ENCODE measurements at places on chromosomes 11 and 22.
A peak's percentile ranks its signal among the peaks of the same experiment; 100 is the strongest.

DNA sequence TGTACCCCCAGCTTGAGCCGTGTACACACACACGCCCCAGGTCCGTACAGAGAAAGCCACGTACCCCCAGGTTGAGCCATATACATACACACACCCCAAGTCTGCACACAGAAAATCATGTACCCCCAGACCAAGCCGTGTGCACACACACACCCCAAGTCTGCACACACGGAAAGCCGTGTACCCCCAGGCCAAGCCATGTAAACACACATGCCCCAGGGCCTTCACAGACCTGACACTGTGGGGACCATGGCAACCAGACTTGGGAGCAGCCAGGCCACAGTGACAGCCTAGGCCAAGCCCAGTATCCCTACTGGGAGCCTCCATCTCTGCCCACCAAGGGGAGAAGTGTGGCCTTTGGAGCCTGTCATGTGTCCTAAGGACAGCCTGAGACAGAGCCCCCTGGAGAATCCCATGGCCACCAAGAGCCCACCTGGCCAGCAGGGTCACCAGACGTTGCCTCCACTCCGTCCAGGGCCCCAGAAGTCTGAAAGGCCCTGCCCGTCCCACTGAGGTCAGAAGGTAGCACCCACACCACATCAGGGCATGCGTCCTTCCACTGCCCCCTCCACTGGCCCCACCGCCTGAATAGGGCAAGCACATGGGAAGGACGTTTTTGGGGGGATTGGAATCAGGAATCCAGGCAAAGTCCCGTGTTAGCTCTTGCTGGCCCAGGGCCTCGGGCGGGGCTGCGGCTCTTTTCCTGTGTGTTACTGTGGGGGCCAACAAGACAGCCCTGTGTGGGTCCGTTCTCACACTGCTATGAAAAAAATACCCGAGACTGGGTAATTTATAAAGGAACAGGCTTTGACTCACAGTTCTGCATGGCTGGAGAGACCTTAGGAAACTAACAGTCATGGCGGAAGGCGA lies 636.7 kb downstream of the TBC1D22A start:
- DNase-seq = no peak

DNA sequence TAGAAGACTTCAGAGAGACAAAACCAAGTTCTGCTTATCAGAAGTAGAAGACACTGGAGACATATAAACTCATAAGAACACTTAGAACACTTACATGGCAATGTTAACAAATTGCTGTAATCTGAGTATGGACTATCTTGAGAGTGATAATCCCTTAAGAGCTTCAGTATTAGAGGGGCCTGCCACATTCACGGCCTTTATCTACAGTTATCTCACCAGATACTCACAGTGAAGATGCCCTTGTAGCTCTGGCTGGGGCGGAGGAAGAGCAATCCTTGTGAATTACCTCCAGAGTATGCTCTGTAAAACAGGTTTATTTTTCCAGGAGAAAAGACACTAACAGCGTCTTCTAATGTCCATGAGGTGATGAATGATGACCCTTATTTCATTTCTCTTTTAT lies 762.8 kb downstream of the FAM181B start:
- DNase-seq = no peak

GRCh38 chr11:133506023-133506422 lies 26.3 kb downstream of the OPCML start:
- DNase-seq = no peak

DNA sequence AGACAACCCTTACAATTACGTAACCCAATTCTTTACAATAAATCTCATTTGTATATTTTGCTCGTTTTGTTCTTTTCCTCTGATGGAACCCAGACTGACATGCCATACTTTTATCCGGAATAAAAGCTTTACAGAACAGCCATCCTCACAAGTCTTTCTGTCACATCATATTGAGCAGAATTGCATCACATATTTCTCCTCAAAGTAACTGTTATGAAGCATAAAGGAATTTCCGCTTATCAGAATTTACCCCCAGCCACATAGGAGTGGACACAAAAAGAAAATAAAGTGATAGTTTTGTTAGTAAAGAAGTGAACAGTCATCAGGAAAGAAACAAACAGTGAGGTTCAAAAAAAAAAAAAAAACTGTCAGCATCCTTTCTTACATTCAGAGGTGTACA lies 539.5 kb upstream of the LUZP2 start:
- DNase-seq = no peak

DNA sequence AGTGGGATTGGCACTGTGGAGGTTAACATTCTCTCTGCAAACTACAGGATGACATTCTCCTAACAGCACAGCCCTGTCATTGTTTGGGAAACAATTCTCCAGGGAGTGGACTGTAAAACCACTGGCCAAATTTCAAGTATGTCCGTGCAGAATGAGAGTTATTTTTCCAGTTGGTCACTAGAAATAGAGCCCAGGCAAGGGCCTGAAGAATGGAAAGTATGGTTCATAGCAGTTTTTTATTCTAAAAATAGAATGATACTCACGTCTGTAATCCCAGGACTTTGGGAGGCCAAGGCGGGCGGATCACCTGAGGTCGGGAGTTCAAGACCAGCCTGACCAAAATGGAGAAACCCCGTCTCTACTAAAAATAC lies 39.0 kb upstream of the CD44 start:
- DNase-seq = no peak

- peak; percentile 8 for DNase-seq
Measured at GRCh38 chr22:28923826-28924732, 40.7 kb downstream of the ZNRF3 start.

- no peak for DNase-seq
Measured at GRCh38 chr11:94791216-94791889, 23.2 kb downstream of the AMOTL1 start.

GRCh38 chr11:12871788-12872321 lies 137.3 kb upstream of the RASSF10 start:
- no peak for DNase-seq

DNA sequence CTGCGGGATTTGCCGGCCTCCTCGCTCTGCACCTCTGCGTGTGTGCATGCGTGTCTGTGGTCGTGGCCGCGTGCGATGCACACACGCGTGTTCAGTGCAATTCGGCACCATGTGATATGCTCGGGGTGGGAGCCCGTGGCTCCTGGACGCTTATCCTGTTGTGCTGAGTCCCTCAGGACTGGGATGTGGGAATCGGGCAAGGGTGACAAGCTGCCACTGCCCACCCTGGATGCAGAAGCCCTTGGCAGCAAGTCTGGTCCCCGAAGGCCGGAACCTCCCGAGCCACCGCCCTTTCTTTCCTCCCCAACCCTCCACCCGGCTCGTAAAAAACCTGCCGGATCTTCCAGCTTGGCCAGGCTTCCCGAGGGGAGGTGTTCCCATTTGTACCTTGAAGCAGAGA lies 128.2 kb downstream of the PHF21B start:
- DNase-seq = no peak

- no peak for DNase-seq
Measured at GRCh38 chr11:36635066-36635862, 37.2 kb upstream of the RAG2 start.

DNA sequence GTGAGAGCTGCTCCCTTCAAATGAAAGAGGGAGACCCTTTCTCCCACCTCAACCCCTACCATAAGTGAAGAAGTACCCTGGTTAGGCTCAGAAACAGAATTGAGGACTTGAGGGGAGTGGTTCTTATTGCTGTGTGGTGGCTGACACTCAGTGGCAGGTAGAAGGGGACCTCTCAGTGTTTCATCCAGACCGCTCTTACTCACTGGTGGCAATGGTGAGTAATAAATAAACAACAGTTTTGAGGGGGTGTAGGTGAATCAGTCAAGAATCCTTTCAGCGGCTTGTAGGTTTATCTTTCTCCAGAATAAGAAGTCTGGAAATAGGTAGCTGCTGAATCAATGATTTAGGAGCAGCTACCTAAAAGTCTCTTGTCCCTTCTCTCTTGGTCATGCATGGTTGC lies 403.4 kb upstream of the B3GAT1 start:
- DNase-seq = no peak

DNA sequence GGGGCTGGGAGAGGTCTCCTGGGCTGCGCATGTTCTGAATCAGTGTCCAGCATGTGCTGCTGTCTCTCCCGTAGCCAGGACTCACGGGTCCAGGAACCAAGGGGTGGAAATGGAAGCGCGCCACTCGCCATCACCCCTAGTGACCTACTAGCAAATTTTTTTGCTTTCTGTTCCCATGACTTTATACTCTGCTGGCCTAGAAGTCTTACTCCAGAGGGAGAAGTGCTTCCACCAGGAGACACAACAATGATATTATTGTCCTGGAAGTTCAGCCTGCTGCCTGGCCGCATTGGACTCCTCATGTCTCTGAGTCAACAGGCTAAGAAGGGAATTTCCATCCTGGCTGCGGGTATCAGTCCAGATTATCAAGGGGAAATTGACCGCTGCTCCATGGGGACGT lies 729.7 kb downstream of the BRD1 start:
- no peak for DNase-seq

DNA sequence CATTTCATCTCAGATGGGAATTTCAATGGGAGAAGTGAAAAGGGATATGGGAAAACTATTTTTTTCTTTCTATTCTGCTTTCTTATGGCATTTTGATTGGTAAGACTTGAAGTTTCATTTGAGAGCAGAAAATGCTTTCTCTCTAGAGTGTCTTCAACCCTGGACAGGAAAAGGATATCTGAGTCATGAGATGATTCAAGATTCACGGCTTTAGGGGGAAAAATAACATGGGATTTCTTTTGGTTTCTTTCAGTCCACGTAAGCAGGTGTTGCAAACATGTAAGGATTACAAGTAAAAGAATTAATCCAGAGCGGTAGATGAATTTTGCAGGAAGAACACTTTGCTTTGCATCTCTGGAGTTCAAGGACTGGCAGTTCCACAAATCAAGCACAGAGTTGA lies 1001.0 kb upstream of the TENM4 start:
- DNase-seq = no peak

- DNase-seq = no peak
Measured at GRCh38 chr11:75337195-75337654, 14.2 kb downstream of the ARRB1 start.

DNA sequence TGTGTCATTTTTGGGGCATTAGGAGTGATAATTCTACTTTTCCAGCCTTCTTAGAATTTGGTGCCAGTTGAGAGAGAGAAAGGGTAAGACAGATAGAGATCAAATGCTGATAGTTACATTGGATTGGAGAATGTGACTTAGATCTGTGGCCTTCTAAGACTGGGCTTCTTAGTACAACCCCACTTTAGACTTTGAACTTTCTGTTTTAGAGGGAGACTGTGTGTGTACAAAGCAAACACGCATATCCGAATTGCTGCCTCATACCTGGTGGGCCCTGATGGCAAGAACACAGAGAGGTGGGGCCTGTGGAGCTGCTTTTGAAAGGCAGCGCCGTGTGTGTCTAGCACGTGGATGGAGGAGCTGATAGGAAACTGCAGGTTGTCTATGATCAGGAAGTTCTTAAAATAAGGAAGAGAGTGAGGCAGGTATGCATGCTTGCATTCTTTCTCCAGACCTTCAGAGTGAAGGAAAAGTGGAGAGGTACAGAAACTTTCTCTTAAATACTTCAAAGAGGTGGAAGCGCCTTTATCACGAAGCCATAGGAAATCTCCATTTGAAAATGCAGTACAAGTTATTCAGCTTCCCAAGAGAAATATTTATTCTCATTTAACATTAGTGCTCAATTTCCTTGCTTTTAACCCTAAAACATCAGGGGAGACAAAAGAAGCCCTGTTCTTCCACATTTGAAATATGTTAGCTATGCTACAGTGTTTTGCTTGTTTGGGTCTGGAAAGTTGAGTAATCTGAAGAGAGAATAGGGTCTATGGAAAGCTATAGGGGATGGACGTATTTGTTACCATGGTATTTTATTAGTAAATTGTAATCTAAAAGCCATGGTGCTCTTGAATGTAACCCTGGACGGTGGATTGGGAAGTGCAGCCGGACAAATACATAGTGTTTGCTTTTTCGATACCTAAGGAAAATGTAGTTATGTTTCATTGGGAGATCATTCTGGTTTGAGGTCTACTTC lies 13.7 kb downstream of the PDHX start:
- no peak for DNase-seq

DNA sequence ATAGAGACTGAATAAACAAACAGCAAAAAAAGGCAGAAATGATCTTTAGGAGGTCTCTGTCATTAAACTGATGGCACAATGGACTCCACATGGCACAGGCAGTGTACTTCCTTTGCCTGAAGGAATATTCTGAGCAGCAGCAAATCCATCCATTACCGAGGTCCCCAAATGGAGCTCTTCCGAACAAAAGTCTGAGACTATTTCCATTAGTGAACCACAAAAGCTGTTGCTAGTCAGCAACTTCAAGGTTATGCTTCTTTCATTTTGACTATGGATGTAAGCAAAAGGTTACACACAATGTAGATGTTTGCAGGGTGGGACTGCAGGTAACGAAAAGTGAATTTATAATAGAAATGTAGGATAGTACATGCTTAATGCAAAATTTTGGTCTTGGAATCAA lies 14.5 kb downstream of the NARS2 start:
- no peak for DNase-seq

- DNase-seq = no peak
Measured at GRCh38 chr11:62830904-62831519, 839 bp downstream of the STX5 start.

DNA sequence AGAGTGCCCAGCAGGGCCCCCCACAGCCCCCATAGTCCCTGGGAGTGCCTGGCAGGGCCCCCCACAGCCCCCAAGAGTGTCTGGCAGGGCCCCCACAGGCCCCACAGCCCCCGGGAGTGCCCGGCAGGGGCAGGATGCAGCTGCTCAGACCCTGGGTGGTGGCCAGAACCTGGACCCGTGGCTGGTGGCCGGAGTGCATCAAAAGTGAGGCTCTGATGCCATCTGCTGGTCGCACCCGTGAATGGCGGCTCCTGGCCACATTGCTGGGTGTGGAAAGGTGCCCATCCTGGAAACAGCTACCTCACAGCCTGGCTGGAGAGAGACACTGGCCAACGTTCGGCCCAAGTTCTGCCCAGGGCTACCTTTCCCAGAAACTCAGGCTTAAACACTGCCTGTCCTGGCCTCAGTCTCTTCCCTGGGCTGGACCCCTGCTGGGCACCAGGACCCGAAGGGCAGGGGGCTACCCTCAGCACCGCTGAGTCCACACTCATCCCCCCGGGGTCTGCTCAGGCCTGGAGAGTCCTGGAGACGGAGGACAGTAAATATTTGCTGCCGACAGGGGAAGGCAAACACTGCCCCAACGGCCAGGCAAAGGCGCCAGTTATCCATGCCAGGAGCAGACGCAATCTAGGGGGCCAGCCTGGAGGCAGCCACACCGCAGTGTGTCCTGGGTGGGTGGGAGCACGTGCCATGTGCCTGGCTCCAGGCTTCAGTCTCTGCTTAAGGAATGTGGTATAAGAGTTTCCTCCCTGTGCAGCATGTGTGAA lies 4.4 kb downstream of the INS start:
- peak; percentile 8 for DNase-seq

DNA sequence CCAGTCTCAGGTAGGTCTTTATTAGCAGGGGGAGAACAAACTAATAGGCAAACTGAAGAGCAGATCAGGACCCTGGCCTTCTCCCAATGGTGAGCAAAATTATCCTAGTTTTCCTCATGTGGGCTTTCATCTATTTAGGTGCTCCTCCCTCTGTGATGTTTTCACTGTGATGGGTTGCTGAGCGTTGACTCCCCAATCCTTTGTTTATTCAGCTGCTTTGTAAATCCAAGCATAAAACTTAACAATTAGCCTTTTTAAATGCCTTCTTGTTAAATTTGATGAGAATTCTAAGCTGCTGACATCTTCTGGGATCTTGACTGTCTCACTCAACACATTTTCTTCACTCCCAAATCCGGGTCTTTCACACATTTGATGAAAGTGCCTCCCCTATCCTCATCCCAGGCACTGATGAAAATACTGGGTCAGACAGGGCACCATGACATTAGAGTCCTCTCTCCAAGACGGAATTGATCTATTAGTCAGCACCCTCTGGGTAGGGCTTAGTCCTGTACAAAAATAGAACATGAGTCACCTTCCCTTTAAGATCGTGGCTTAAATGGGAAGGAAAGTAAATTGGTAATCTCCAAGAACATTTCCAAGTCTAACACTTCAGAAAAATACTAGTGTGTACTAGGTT lies 199.3 kb upstream of the ISX start:
- DNase-seq = no peak

Measured in NCI-H774 (cell line).